Activated CD8-positive, alpha-beta T cell treated with anti-CD3 and anti-CD28 coated beads for 36 hours (primary cell): ENCODE measurements at places on chromosomes 2 and 18. TPM values are rescaled to one million over a fixed set of nuclear protein-coding genes. Genes with fewer than 3 reads are reported as not detected.
A peak's percentile ranks its signal among the peaks of the same experiment; 100 is the strongest.

DNA sequence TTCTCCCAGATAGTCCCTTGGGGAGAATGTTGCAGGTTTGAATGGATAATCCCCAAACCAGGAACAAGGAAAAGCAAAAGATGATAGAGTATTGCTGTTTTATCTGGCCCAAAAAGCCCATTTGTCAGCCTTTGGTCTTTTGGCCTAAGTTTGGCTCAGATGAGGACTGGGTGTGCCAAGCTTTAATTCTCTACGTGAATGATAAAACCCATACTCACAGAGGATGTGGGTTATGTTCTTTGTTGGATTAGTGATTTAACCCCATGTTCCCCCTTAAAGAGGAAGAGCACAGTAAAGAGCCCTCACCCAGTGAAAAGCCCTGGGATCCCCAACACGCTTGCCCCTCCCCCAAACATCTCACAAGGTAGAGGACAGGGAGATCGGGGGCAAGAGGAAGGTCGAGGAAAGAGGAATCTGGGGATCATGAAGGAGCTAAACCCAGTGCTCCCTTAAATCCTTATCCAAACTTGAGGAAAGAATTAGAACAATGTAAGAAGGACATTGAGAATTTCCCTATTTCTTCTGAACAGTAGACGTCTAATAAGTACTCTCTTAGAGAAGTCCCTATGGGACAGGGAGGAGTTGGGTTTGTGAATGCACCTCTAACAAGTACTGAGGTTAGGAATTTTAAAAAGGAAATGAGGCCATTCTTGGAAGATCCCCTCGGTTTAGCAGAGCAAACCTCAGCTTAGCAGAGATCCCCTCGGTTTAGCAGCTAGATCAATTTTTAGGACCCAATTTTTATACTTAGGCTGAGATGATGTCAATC is 105.0 kb downstream of the HIBCH start:
- DNase-seq, result no peak

The MSTN gene
- not detected for total RNA-seq

DNA sequence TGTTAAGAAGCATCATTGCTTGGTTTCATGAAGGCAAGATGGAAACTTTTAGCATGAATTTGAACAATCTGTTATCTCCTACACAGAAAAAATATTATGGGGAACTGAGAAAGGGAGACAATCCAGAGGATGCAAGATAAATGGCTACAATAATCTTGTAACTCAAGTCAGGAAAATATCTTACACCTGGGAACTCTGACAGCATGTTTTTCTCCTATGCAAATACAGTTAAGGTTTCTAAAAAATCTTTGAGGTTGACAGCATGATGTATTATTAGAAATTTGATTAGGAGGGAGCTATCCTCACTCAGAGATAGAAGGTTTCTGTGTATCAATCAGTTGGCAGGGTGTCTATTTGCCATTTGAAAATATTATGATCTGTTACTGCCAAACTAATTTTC is 75.6 kb downstream of the GPD2 start:
- no peak for DNase-seq

- DNase-seq, result no peak
These were observed 849.1 kb downstream of the CNTNAP5 start for GRCh38 chr2:124874219-124874618.

- peak; percentile 66 for DNase-seq
These were observed 91.6 kb upstream of the MGAT4A start for GRCh38 chr2:98822301-98823164.
